ENCODE measurements at places on chromosomes 12 and 14. TPM values are rescaled to one million over a fixed set of nuclear protein-coding genes. Genes with fewer than 3 reads are reported as not detected.

CLEC4D gene
- not detected for total RNA-seq

KRT79 gene
- total RNA-seq: not detected

GRCh38 chr12:54037360-54038283 lies 4.8 kb downstream of the HOXC5 start:
- DNase-seq: no peak

GRCh38 chr14:59870277-59871165 lies at the start of gene RTN1:
RTN1 (minus strand) TSS chr14:59870776; CDS start chr14:59870630, 146 bp downstream.
- peak; percentile 68 for DNase-seq

DNA sequence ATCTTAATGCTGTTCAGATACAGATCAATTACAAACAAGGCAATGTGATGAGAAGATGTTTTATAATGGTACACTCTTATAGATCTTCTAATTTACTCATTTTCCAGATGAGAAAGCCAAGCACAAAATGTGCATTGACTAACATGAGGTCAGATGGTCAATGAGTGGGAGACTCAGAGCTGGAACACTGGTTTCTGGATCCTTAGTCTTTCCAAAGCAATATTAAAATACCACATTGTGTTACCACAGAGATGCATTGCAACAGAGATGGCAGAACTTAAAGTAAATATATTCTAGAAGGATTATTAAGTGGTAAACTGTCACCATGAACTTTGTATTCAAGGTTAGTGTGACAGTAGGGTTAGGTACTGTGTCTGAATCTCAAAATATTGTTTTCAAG lies 113.6 kb downstream of the SLC15A5 start:
- no peak for DNase-seq

DNA sequence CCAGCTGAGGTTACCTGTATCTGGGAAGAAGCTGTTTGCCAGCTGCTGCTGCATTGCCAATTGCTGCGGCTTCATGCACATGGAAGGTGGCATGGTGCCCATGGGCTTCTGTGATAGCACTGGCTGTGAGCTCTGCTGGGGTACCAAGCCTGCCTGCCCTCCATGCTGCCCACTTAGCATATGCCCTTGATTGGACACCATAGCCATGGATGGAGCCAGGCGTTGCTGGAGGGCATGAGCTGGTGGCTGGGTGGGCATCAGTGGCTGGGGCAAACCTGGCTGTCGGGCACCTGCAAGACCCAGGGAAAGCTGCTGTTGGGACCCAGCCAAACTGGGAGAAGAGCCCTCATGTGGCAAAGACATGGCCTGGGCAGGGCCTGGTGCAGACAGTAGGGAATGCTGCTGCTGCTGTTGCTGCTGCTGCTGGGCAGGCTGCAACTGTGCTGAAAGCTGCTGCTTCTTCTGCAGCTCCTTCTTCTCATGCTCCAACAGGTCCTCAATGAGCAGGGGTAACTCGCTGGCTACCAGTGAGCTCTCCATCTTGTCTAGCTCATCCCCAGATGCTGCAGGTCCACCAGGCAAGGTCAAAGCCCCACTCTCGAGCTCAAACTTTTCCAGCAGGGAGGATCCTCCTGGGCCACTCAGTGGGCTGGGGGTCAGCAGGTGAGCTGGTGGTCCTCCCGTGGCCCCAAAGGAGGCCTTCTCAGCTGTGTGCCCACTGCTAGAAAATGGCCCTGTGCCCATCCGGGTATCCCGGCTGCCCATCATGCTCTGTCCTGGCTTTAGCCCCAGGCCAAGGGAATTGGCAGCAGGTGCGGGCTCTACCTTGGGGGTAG lies 18.8 kb upstream of the PRKAG1 start:
- DNase-seq: no peak

- no peak for DNase-seq
Measured at GRCh38 chr12:87930033-87930432, 99.2 kb downstream of the C12orf50 start.

DNA sequence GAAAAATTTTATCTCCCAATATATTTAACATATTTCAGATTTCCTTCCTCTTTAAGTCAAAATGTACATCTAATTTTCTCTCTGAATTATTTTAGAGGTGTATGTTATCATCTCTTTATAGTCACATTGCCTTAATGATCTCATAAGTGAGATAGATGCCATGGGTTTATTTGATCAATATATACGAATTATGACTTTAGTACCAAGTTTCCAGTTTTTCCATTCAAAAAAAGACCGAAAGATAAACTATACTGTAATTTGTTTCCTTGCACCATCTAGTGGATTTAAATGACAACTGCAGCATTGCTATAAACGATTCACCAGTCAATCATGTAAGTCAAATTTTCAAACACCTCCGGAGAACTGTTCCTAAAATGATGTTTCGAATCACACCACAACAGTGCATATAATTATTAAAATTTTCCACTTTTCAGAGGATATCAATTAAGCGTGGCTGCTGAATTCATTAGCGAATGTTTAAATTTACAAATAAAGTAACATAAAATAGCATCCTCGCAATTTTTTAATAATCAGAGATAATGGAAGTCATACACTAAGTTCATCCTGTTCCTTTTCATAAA lies 419 bp upstream of the ATXN7L3B start:
- DNase-seq: peak; percentile 53

GRCh38 chr14:51067295-51067694 lies 27.6 kb downstream of the TRIM9 start:
- DNase-seq: no peak
